T1000 (cell line): ENCODE measurements at places on chromosomes 6 and 20.

- peak; percentile 34 for DNase-seq
Observed at GRCh38 chr6:21022343-21023107, 488.3 kb downstream of the CDKAL1 start.

- DNase-seq: peak; percentile 90
Observed at GRCh38 chr6:35318196-35319171, 20.9 kb downstream of the DEF6 start.

GRCh38 chr20:24693466-24694156 lies 224.2 kb downstream of the SYNDIG1 start:
- DNase-seq: no peak

DNA sequence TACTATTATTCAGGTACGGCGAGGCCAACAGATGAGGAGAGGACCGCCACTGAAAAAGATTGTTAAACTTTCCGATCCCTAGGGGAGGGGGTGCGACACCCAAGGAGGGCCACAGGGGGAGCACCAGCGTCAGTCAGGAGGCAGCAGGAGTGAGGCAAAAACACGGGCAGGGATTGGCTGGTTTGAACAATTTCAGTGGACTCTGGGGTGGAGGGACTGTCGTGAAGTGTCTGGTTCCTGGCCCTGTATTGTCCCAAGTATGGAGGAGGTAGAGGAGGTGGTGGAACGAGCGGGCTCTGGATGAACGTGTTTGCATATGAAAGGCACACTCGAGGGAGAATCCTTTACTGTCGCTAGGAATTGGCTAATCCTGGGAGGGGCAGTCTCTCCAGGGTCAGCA lies 32.5 kb upstream of the MCUR1 start:
- DNase-seq: no peak

DNA sequence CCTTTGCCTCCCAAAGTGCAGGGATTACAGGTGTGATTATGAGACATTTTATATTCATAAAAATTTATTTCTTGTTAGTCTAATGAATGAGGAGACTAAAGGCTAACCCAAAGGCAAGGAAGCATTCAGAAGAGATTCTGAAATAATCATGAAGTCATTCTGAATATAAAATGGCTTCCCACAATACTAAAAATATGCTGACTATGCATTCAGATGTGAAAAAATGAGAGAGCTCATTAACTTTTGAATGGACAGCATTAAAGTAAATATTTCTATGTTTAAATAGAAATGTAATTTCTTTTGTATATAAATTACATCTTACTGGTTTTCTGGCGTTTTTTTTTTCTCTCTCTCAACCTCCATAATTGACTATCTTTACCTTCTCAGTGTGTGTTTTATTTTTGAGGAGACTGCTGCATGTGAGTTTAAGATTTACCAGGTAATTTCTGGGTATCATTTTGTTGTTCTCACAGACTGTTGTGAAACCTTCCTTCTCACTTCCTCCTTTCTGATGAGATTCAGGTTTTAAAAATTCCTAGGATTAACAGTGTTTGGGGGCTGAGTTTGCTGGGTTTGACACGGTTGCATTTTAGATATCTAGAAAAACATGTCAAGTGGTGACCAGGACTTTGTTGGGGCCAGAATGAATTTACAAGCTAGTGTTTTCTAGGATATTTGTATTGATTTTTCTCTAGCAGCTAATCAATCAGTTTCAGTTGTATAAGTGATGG lies 316.6 kb downstream of the CDKAL1 start:
- DNase-seq: no peak

GRCh38 chr6:144675231-144675861 lies 390.2 kb downstream of the UTRN start:
- DNase-seq: no peak

DNA sequence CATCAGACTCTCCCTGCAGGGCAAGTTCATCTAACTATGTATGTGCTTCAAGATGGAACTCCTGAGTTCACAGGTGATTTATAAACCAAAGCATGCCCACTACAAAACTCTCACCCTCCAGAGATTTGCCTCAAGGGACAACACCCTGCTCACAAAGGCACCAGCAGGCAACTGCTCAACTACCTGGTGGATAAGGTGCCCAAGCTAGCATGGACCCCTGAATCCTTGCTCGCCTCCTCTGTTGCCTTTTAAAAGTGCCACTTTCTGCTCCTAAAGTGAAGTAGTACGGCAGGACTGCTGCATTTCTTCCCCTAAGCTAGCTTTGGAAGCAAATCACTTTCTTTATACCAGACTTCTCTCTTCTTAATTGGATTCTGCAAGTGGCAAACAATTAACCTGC lies 1.2 kb downstream of the LPA start:
- no peak for DNase-seq

DNA sequence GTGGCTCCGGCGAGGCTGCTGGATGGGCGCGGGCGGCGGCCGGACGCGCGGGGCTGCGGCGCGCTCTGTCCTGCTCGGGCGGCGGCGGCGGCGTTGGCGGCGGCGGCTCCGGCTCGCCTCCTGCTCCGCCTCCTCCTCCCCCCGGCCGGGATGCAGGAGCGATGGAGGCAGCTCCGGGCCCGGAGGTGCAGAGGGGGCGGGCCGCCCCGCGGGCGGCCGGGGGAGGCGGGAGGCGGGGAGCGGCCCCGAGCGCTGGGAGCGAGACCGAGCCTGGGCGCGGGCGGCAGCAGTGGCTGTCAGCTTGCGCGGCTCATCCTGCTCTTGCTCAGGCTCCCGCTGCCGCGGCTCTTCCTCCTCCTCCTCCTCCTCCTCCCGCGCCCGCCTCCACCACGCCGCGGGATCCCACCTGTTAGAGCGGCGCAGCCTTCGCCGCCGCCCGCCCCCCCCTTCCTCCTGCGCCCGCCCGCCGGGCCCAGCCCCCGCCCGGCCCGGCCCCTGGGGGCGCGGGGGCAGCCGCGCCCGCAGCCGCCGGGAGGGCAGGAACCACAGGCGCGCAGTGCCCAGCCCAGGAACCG lies at the start of gene NOL4L:
NOL4L (minus strand) TSS at position 323 of the 575 bp plus-strand sequence. CDS start 443 bp downstream, outside the sequence.
- DNase-seq: no peak

GRCh38 chr6:131226459-131227157 lies 91.3 kb downstream of the AKAP7 start:
- DNase-seq: no peak

GRCh38 chr20:53165452-53165851 lies 193.3 kb downstream of the TSHZ2 start:
- DNase-seq: no peak

- DNase-seq: no peak
Observed at GRCh38 chr20:5122873-5123260, 3.1 kb upstream of the PCNA start.

DNA sequence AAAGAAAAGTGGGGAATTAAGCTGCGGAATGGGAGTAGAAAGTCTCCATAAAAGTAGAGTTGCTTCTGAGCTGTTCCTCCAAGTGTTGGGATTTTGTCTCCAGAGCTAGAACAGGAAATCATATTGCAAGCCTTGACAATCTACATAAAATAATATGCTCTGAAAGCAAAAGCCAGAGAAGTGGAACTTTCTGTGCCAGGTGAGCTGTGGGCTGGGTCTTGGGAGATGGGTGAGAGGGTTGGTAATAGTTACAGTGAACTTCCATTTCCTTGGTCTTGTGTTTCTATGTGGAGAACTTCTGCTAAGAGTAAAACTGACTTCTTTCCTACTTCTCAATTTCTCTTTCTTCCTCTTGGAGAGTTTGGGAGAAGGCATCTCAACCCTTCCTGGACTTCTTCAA lies 6.3 kb upstream of the HMGN4 start:
- no peak for DNase-seq

- DNase-seq: no peak
Observed at GRCh38 chr20:6074145-6074561, 20.3 kb upstream of the LRRN4 start.

GRCh38 chr20:58169450-58169849 lies 59.0 kb downstream of the ANKRD60 start:
- DNase-seq: no peak

DNA sequence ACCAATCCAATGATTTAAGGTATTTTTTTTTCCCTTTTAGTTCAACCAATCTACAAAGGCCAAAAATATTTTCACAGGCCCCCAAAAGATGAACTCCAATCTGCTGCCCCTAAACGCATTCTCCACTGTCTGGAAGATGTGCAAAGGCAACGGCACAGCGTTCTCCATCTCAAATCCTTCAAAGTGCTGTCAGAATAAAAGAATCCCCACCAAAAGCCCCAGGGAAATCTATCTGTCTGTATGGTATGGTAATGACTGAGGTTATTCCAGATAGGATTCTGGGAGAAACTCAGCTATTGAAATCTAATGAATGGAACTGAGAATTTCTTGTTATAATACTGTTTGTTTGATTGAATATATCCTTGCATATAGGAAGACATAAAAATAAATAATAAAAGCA lies 217.8 kb upstream of the CCN2 start:
- no peak for DNase-seq

DNA sequence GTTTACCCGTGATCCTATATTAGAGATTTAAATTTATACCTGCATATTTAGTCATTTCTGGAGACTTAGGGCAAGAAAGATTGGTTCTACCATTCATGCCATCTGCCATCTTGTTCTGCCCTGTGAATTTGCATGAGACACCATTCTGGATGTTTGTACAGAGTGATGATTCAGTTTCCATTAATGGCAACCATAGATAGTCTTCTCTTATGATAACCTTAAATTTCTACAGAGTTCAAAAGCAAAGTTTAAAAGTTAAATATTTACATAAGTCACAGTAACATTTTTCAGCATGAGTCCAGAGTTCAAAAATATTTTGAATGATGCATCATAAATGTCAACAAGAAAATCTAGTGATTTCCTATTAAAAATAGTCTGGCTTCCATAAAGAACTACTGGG lies 23.2 kb downstream of the PLCB1 start:
- no peak for DNase-seq

- peak; percentile 12 for DNase-seq
Observed at GRCh38 chr6:134373282-134373922, 55.5 kb upstream of the SGK1 start.

DNA sequence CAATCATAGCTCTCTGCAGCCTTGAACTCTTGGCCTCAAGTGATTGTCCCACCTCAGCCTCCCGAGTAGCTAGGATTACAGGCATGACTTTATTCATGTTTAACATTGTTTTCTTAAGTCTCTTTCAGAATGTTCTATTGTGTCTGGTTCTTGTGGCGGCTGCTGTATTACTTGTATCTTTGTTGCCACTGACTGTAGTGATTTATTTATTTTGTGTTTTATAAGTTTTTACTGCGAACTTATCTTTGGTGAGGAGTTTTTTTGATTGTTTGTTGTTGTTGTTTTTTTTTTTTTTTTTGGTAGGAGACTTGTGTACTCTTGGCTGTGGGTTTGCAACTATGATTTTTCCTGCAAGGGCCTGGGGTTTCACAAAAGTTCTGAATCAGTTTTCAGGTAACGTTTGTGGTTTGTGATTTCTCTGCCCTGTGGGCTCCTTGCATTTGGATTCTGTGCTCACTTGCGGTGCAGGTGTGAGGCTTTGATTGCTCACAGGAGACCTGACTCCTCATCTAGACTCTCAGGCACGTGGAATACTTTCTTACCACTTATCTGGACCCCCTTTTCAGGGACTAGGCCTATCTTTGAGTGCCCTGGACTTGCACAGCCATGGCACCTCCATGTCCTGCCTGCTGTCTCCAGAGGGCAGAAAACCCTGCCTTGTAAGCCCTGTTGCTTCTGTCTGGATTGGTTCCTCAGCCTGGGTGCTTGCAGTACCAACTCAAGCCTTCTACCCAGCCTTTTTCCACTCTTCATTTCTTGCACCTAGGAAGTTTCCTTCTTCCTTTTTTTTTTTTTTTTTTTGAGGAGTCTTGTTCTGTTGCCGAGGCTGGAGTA lies 25.2 kb downstream of the KIF25 start:
- DNase-seq: no peak

GRCh38 chr20:8912096-8912495 lies 156.8 kb upstream of the PLCB4 start:
- no peak for DNase-seq

GRCh38 chr6:111722179-111722731 lies 116.6 kb upstream of the TRAF3IP2 start:
- no peak for DNase-seq

DNA sequence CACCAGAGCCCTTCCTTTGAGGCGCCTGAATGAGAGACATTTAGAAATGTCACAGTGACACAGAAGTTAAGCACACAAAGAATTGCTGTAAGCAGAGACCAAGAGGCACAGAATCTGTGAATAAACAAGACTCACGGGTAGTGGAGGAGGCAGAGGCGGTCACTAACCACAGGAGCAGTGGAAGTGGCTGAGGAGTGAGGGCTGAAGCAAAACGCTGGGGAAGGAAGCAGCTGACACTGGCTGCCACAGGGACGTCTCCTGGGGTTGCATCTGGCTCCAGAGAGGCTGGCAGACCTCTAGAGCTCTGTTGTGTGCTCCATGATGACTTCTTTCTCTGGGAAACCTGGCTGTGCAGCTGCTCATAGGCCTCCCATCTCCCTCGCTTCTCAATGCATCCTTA lies 65.0 kb upstream of the SLC2A12 start:
- DNase-seq: no peak

DNA sequence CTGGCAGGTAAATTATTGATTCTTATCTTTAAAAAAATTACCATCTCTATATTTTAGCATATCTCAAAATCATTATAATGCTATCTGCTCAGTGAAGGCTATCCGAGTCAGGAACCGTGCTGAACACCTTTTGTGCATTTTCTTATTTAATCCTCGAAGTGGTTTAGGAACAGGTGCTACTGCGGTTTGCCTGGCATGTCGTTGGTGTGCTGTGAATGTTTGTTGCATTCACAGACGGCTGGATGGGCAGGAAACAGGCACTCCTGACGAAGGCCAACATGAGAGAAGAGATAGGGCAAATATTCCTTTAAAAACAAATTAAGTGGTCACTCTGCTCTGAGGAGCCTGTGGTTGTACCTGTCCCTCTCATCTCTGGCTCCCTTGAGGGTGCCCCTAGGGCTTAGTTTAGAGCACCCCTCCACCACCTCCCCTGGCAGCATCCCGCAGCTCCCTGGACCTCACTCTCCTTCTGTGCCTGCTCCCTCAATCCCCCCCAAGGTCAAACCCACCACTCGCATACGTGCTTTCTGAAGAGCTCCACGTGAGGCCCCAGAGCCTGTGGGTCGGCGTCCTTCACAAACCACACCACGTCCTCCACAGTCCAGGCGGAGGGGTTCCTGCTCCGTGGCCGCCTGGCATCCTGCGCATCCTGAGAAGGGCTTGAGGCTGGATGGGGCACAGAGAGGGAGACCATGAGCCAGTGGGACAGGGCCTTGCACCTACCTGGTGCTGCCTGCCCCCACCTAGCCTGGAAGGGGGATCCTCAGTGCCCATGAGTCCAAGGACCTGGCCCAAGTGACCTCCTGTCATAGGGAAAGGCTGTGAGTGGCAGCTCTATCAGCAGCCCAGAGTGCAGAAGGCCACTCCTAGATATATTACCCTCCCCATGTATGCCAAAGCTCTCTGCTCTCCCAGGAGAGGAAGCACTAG lies 116.5 kb downstream of the SCML4 start:
- no peak for DNase-seq
